ENCODE measurements at places on chromosomes 4 and X. TPM values are rescaled to one million over a fixed set of nuclear protein-coding genes. Genes with fewer than 3 reads are reported as not detected.

The ASB11 gene
- total RNA-seq: not detected

The COL4A5 gene
- total RNA-seq: not detected

The F11 gene
- total RNA-seq: not detected

The NXF3 gene
- total RNA-seq: not detected

The CNKSR2 gene
- 8.3 TPM for total RNA-seq

The ANKRD50 gene
- total RNA-seq: 0.54 TPM

The MAGEA6 gene
- not detected for total RNA-seq

The SRPK3 gene
- 0.09 TPM for total RNA-seq

The ATP7A gene
- 7.4 TPM for total RNA-seq

The HSFX2 gene
- total RNA-seq: not detected

The UGDH gene
- 16.7 TPM for total RNA-seq

The TMEM31 gene
- 0.52 TPM for total RNA-seq

The PASD1 gene
- not detected for total RNA-seq

The ZNF732 gene
- total RNA-seq: not detected

The GPR50 gene
- not detected for total RNA-seq

The PTCHD1 gene
- not detected for total RNA-seq

The GRIA3 gene
- total RNA-seq: not detected

The SAGE1 gene
- not detected for total RNA-seq

The TLR6 gene
- 2.0 TPM for total RNA-seq

The EVC2 gene
- total RNA-seq: 1.3 TPM

The ADH1A gene
- total RNA-seq: not detected

The TMPRSS11E gene
- not detected for total RNA-seq

The EMCN gene
- total RNA-seq: not detected

The PCDH11X gene
- not detected for total RNA-seq

The SLC25A5 gene
- 839 TPM for total RNA-seq

The EMD gene
- 96.6 TPM for total RNA-seq

The FGFBP2 gene
- 6.3 TPM for total RNA-seq

The C4orf50 gene
- 0.07 TPM for total RNA-seq

The ADAM29 gene
- total RNA-seq: not detected

The F8A2 gene
- total RNA-seq: not detected

The UBE2D3 gene
- 427 TPM for total RNA-seq

The MAGEA8 gene
- total RNA-seq: not detected

The SPRY1 gene
- total RNA-seq: 144 TPM

The NPY2R gene
- not detected for total RNA-seq

The MAGEA1 gene
- total RNA-seq: not detected

The PDCL2 gene
- total RNA-seq: not detected

The DGKK gene
- not detected for total RNA-seq

The RHOXF2B gene
- not detected for total RNA-seq

Data from activated CD8-positive, alpha-beta T cell treated with anti-CD3 and anti-CD28 coated beads for 36 hours (primary cell).